Left forelimb (tissue), 1 donor: ENCODE measurements at places on chromosomes 7 and 10.

GRCh38 chr7:44310221-44310848, 15.1 kb downstream of the CAMK2B start:
- DNase-seq, result peak; percentile 48

DNA sequence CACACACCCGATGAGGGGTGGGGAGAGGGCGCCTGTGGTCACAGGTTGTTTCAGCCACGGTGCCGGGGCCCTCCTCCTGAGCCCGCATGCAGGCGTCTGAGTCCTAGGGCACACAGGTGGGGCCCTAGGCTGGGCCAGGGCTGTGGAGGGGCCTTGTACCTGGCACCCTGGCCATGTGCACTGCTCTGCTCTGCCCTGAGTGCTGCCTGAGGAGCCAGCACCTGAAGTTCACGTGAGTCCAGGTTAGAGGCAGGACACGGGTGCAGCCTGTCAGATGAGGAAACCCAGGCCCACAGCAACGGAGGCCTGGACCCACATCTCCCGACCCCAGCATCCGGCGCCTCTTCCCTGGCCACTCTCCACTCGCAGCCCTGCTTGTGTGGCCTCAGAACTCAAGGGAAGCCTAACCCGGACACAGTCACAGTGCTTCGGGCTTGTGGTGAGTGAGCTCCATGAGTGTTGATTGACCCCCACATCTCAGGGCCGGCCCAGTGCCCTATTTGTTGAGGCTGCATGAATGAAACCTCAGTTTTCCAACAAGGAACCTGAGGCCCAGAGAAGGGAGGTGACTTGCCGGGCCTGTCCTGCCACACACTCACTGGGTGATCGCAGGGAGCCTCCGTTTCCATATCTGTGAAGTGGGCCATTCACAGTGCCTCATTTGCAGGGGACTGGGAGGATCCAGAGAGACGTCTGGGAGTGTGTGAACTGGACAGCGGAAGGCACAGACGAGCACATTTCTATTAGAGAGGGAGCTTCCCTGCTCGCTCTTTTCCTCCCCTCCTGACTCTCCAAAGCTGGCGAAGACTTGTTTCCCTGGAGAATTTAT, 39.6 kb downstream of the PPIF start:
- DNase-seq, result no peak

DNA sequence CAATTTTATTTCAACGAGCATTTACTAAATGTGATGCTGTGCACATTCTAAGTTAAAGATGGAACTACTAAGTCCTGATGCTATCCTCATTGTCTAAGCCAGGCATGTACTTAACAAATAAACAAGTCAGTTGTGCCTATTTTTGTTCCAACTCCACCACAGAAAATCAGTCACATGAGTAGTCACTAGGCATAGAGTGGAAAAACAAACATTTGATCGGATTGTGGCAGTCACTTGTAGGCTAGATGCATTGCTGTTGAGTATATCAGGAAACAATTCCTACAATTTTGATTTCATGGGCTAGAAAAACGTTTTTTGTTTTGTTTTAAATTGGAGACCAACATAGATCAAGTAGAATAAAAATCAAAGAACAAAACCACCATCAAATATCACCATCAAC, 177.6 kb upstream of the SLC25A13 start:
- no peak for DNase-seq

- DNase-seq, result no peak
Observed at GRCh38 chr10:69645296-69646184, 15.5 kb downstream of the FAM241B start.

GRCh38 chr7:106178593-106179134, 66.6 kb upstream of the SYPL1 start:
- no peak for DNase-seq

DNA sequence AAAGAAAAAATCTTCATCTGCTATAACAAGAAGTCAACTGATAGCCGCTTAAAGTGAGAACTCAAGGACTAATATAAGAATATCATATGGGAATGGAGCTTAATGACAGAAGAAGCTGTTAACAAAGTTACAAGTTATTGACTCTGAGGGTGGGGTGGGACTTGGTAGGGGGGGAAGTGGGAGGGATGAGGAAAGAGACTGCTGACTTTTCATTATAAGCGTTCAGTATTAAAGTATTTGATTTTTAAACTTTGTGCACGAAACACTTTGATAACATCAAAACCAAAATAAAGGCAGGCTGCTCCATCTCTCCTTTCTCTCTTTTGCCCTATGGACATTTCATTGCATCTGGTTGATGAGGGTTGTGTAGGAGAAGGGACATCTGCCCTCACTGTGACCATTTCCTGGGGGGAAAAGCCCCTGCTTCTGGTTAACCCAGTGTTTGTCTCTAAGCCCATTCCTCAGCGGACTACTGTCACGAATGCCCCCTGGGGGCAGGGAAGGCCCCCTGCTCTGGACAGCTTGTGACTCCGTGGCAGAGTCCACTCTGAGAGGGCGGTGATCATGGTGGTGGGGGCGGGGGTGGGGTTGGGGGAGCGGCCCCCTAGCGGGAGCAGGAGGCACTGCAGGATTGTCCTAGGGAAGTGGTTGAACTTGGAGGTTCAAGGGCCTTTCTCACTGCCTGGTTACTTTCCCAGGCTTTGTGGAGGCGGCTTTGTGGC, 17.4 kb downstream of the SLC13A4 start:
- no peak for DNase-seq

GRCh38 chr10:7968510-7969112, 85.9 kb upstream of the GATA3 start:
- DNase-seq, result no peak

DNA sequence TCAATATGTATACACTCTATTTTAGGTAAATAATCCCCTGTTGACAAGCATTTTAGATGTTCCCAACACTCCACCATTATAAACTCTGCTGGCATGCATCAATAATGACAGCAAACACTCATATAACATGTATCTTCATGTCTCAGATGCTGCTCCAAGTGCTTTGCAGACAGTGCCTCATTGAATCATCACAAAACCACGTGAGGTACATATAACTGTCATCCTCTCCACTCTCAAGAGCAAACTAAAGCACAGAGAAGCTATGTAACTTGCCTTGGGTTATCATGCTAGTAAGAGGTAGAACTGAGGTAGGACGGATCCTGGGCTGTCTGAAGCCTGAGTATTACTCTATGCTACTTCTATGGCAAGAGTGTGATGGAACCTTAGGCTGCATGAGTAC, 72.5 kb upstream of the GSDME start:
- DNase-seq, result no peak

DNA sequence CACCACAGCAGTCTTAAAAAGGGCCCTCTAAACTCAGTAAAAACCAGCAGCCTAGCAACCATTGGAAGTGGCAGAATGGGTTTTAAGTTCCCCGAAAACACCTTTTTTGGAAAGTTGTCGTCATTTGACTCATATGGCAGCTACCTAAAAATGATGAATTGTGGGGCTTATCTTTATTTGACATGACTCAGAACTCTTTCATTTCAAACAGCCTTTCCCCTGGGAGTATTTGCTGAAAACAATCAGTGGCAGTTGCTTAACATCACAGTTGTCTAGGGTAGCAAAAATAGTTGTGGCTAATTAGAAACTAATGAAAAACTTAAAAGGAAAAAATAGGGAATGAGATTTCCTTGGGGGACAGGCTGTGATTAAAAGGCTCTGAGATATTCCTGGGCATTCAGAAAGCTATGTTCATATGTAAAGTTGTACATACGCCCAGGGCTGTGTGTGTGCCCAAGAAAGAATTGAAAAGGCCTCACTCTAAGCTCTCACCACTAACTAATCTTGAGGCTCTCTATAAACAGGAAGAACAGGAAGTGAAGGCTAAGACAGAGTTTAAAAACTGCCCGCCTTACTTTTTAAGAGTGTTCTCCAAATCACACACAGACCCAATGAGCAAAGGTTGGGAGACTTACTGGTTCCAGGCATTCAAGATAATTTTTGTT, 81.7 kb upstream of the HECTD2 start:
- no peak for DNase-seq

DNA sequence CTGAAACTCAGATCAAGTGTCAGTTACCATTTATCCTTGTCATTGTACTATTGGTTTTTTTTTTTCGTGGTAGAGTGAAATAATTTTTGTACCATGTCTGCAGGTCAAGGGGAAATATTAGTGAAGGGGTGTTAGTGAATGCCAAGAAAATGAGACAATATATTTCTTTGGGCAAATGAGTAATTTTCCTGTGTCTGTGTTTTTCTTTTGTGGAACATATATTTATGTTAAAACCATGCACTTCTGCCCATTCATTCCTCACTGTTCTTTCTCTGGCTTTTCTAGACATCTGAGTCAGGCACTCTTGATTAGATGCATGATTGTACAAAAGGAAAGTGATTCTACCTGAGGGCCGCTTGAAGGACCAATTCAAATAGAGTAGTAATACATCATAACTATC, 161.6 kb downstream of the BICC1 start:
- no peak for DNase-seq

GRCh38 chr10:82982110-82982608, 1107.2 kb downstream of the NRG3 start:
- no peak for DNase-seq

GRCh38 chr7:117401293-117402002, 25.8 kb downstream of the ASZ1 start:
- DNase-seq, result no peak

GRCh38 chr7:86644282-86645224, 844 bp downstream of the GRM3 start:
- no peak for DNase-seq

DNA sequence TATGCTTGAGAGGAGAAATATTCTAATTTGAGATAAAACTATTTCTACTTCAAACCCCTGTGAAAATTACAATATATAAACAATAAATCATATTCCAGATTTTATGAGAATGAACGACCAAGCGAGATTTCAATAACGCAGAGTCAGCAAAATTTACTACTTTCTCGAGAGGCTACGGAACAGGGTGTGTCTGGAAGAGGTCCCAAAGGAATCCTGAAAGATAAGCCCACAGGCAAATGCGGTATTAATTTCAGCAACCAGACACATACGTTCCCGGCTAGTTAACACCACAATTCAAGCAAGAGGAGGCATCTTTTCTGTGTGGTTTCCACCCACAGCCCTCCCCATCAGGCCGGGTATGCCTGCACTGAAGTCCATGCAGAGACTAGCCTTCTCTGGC, 26.4 kb downstream of the BEND7 start:
- no peak for DNase-seq

- no peak for DNase-seq
Observed at GRCh38 chr10:132403511-132404168, 6.6 kb downstream of the PWWP2B start.

- peak; percentile 61 for DNase-seq
Observed at GRCh38 chr10:49178489-49179471, 9.4 kb downstream of the TMEM273 start.

DNA sequence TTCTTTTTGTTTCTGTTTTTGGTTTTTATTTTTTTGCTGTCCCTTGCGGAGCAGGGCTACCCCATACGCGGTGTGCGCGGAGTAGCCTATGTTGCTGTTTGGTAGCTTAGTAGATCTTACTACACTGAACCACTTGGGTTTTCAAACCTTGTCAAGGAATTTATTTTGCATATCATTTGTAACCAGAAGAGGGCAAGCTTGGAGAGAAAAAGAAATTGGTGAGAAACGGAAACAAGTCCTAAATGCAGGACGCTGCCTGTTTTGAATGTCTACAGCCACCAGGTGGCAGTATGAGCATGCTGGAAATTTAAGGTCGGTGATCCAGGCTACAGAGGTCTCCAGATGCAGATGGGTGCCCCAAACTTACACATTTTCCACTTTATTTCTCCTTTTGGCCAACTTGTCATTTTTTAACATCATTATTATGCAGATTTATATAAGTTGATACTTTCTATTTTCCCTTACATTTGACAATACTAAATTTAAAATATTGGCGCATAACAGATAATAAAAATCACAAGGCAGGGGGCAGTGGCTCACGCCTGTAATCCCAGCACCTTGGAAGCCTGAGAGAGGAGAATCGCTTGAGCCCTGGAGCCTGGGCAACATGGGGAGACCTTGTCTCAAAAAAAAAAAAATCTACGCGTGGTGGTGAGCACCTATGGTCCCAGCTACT, 15.3 kb upstream of the TRA2A start:
- DNase-seq, result peak; percentile 72

DNA sequence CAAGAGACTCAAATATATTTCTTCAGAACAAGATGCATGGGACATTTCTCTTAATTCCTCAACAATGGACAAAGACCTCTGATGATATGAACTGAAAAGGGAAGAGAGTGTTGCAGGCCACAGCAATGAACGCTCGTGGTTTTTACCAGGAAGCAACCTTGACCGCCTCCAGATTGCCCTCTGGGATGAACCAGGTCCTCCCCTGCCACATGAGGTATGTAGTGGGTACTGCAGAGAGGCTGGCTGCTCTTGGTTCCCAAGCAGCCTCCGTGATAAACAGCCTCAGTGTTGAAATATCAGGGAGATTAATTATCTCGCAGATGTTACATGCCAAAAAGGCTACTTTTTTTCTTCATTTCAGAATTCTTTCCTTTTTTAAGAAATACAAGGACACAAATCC, 338.8 kb downstream of the ELMO1 start:
- DNase-seq, result no peak

GRCh38 chr7:74332373-74333176, 43.4 kb downstream of the CLIP2 start:
- no peak for DNase-seq

GRCh38 chr10:21174715-21175495, 277.8 kb upstream of the NEBL start:
- DNase-seq, result no peak

DNA sequence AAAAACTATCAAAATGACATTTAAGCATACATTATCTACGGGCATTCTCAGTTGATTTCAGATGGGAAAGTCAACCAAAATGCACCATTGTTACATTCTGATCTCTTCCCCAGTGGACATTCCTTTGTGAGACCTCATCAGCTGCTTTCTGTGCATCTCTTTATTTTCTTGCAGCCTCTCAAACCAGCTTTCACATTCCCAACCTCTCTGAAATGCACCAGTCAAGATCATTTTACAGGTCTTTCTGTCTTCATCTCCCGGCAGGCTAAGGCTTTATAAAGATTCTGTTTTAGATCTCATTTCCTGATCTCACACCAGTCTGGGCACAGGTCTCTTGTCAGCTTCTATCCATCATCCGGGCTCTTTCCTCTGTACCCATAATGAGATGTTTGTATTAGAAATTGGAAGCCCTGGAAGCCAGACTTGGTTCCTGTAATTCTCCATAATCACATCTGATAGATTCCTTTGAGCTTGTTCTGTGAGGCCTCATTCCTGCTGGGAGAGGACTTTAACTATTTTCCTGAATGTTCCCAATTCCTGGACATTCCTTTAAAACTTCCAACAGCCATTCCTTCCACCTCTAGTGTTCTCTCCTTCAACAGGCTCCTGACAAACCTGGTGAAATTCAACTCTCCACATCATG, 44.3 kb upstream of the ARL4A start:
- no peak for DNase-seq

DNA sequence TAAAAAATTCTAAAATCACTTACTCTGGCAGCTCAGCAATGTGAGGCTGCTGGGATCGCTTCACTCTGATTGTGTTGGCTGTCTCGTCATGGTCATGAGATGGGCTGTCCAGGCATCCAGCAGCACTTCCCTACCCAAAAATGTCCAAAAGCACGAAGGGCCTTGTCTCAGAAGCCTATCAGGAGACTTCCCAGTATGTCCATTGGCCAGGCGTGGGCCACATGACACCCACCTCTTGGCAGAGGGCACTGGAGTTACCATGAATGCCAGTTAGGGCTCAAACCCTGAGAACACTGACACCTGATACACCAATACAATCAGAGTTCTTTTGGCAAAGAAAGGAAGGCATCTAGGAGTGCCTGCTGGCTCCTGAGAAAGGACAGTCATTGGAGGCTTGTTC, 27.0 kb upstream of the GLI3 start:
- no peak for DNase-seq
